ENCODE measurements at places on chromosomes 11 and 22.

GRCh38 chr11:133506023-133506422 is 26.3 kb downstream of the OPCML start:
- no peak for DNase-seq

DNA sequence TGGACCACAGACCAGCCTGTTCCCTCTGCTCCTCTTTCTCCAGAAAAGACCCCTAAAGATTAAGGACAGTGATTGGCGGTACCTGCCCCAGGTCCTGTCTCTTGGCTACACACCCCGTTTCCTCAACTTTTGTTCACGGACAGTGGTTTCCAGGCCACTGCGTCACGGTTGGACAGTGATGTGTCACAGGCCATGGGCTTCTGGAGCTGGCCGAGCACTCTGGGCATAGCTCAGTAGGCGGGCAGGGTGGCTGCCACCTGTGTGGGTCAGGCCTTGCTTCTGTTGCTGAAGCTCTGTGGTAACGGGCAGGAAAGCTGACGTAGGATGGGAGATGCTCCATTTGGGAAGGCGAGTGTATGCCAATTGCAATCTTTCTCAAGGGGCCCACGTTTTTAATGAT is 13.6 kb downstream of the TUB start:
- no peak for DNase-seq

DNA sequence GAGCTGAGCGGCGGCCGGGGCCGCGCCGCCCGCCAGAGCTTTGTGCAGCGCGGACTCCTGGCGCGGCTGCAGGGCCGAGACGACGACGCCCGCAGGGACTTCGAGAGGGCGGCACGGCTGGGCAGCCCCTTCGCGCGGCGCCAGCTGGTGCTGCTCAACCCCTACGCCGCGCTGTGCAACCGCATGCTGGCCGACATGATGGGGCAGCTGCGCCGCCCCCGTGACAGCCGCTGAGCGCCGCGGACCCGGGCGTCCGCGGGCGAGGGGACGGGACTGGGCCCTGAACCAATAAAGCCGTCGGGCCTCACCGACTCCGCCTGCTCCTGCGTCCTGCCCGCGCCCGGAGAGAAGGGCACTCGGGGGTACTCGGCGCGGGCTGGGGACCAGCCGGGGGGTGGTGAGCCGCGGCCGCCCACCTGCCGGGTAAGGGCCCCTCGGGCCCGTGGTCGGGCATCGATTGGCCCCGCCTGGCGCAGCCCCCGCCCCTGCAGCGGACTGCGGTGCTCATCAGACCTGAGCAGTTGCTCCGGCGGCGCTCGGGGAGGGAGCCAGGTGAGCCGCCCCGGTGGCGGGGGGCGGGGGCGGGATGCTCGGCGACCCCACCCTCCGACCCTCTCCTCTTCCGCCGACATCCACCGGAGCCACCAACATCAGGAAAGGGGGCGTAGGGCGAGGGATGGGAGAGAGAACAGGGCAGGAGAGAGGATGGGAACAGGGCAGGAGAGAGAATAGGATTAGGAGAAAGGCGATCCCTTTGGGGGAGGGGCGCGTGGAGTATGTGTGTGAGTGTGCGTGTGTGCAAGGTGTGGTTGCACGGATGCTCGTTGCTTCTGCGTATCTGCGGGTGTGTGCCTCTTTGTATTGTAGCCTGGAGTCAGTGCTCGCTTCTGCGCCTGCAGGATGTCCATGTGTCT is at the start of gene TMEM25:
Gene TMEM25 (plus strand): TSS at position 510 of the 914 bp plus-strand sequence. CDS start 610 bp downstream, outside the sequence.
- DNase-seq = peak; percentile 41

GRCh38 chr11:85813721-85814120 is 2.8 kb upstream of the SYTL2 start:
- peak; percentile 24 for DNase-seq

- no peak for DNase-seq
Measured at GRCh38 chr11:12602421-12602820, 71.8 kb upstream of the TEAD1 start.

DNA sequence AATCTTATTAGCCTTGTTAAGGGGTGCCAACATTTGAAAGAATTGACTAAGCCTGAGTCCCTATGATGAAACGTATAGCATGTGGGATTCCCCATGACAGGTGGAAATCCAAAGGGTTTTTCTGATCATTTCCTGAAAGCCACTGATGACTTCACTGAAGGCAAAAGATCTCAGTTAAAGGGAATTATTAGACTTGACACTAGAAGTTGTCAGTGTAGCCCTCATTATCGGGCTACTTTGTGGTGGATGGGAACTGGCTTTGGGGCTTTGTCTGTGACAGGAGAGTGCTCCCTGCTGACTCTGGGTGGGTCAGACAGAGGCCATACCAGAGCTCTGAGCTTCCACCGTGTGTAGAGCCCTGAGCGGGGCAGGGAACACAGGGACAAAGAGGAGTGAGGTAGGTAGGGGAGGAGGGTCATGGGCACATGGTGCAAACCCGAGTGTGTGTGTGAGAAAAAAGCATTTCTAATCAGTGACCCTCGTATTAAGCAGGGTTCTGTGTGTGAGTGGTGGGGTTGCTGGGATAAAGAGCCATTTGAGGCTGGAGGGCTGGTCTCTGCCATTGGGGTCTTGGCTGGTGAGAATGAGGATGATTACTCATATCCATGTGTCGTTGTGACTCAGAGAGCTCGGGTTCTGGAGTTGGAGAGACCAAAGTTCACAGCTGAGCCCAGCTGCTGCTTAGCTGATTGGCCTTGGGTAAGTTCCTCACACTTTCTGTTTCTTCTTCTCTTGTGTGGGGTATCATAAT is 101.1 kb downstream of the GRIK4 start:
- DNase-seq = no peak

GRCh38 chr11:20608934-20609333 is 9.5 kb downstream of the SLC6A5 start:
- DNase-seq = no peak

- DNase-seq = no peak
Measured at GRCh38 chr11:22567759-22568158, 57.9 kb downstream of the FANCF start.
